ENCODE measurements at places on chromosomes 6 and 20.

DNA sequence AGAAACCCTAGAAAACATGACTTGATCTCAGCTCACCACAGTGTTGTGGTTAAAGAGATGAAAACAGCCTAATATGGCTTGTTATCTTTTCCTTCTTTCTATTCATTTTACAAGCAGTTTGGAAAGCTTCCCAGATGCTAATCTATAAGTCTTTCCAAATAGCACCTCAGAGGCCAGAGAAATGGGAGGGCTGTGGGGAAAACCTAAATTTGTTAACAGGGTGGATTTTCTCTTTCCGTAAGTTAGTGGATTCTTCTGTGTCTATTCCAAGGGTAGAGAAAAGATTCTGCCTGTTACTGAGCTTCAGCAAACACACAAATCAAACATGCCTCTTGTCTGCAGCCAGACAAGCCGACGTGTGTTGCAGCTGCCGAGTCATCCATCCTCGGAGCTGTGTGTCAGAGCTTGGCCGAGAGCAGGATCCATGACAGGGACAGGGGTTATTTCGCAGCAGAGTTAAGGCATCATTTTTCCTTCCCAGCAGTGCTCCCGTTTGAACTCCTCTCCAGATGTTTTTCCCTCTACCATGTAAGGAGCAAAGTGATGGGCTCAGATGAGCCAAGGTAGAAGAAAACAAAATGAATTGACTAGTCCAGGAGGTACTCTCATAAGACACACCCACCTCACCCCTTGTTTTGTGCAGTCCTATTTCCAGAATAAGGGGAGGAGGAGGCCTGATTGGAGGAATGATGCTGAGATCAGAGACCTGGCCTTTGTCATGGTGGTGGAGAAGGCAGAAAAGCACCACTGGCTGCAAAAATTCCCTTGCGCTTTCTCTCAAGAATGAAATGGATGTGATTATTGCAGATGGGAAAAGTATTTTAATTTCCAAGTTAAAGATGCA, 560.0 kb downstream of the C6orf118 start:
- peak; percentile 74 for DNase-seq

DNA sequence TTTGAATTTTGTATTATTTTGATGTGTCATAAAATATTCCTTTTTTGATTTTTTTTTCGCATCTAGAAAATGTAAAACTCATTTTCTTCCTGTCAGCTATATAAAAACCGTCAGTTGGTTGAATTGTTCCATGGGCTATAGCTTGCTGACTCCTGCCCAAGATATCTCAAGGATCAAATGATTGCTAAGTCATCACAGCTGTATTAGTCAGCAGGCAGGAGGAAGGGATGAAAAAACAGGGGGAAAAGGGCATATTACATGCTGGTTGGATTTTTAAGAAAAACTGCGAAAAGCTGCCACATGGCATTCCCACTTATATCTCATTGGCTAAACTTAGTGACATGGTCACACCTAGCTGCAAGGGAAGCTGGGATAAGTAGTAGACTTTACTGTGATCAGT, 569.9 kb downstream of the BCKDHB start:
- DNase-seq = peak; percentile 1

GRCh38 chr20:17223553-17223952, 3.3 kb upstream of the PCSK2 start:
- no peak for DNase-seq

- no peak for DNase-seq
Observed at GRCh38 chr6:148451690-148452089, 109.1 kb downstream of the SASH1 start.

DNA sequence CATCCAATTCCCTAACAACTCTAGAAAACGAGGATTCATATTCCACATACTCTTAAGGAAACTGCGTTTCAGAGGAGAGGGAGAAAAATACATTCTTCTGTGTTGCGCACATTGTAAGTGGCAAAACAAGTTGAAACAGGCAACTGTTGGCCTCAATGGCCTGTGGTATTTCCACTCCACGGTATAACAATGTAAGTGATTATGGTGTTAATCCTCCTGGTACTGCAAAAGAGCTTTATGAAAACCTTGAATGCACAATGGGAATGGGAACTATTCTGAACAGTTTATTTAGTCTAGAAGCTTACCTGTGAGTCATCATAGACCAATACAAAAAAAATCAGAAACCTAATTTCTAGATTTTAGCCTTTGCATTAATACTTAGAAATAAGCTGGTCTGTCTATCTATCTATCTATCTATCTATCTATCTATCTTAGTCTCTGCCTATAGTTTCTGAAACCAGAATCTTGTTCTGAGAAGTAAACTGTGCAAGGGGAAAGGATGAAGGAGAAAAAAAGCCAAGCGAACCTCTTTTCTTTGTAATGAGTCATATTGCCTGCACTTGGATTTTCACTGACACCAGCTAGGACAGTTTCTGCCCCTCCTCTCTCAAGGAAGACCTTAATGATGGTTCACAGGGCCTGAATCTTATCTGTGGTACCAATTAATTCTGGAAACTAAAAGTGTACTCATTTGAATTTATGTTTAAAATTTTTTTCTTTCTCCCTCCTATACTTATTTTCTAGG, 101.5 kb downstream of the RNF144B start:
- DNase-seq = peak; percentile 74

- no peak for DNase-seq
Observed at GRCh38 chr6:15490242-15491100, 172.4 kb downstream of the DTNBP1 start.

GRCh38 chr20:57282670-57283361, 16.4 kb upstream of the BMP7 start:
- no peak for DNase-seq

DNA sequence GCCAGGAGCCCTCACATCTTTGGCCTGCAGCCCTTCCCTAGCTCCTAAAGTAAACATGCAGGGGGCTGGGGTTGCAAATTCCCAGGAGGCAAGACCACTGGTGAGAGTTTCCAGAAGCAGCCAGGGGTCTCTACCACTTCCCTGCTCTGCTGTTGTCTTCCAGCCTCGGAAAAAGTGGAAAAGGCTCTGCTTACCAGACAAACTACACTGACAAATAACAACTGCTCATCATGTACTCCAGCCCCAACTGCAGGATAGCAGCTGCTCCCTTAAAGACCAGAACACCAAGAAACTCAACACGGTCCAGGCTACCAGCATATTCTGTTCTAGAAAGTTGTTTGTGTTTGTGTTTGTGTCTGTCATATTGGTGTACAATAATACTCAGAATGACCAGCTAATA, 187.5 kb upstream of the MARCKS start:
- no peak for DNase-seq

- DNase-seq = peak; percentile 87
Observed at GRCh38 chr6:91042656-91043055, 455.8 kb upstream of the MAP3K7 start.

- no peak for DNase-seq
Observed at GRCh38 chr6:158357570-158358216, 45.4 kb downstream of the TULP4 start.

- no peak for DNase-seq
Observed at GRCh38 chr6:139895205-139895793, 520.9 kb upstream of the CITED2 start.

GRCh38 chr6:131685266-131685780, 15.9 kb downstream of the OR2A4 start:
- DNase-seq = no peak

GRCh38 chr20:24766826-24767622, 182.0 kb upstream of the CST7 start:
- peak; percentile 65 for DNase-seq

GRCh38 chr6:165889636-165890403, 226.8 kb upstream of the PDE10A start:
- peak; percentile 49 for DNase-seq

DNA sequence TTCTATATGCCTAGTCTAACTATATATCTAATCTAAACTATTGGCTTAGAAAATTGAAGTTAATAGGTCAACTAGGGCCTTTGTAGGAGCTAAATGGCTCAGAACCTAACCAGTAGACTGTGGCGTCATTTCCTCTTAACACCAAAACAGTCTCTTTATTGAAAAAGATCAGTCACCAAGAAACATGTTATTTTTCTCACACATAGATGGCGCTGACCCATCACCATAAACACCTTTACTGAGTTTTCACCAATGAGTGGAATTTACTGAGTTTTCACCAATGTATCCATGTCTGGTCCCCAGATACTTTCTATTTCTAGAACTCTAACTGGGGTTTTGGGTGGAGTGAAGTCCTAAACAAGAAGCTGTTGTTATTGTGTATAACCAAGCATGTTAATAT, 636.0 kb downstream of the BCKDHB start:
- DNase-seq = peak; percentile 23

DNA sequence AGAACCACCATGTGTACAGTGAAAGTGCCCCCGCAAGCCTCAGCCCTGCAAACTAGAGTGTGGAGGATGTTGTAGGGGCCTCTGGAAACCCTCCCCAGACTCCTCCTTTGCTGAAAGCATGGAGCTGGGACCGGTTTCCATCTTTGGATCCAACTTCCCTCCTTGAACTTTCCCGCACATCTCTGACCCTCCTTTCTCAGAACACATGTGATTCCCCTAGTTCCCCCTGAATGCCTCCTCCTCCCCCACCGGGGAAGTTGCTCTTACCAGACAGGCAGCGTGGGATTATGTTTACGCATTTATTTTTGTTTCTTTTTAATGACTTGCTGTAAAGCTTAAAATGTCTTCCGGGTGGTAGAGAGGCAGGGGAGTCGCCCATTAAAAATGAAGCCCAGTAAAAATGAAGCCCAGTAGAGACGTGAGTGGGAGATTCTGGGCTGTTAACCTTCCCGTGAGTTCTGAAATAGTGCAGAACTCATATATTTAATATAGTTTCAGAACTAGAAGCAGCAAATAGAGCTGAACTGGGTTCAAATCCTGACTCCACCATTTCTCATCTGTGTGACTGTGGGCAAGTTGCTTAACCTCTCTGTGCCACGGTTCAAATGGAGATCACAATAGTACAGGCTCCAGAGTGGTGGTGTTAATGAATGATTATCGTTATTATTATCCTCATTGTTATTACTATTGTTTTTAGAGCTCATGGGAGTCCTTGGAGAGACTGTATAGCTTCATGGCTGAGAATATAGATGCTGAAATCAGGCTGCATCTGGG, 8.0 kb upstream of the PTPN1 start:
- DNase-seq = no peak

DNA sequence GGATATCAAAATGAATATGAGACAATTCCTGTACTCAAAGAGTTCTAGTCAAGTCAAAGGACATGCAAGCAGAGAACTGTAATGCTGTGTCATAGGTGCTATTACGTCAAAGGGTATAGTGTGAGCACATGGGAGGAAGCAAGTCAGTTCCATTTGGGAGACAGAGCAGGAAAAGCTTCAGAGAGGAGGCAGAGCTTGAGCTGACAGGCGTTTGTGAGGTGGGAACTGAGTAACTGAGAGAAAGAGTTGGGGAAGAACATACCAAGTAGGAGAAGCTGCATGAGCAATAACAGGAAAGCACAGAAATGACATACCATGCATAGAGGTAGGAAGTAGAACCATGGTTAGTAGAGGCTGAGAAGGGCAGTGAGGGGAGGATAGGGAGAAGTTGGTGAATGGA, 15.2 kb upstream of the SSR1 start:
- no peak for DNase-seq

DNA sequence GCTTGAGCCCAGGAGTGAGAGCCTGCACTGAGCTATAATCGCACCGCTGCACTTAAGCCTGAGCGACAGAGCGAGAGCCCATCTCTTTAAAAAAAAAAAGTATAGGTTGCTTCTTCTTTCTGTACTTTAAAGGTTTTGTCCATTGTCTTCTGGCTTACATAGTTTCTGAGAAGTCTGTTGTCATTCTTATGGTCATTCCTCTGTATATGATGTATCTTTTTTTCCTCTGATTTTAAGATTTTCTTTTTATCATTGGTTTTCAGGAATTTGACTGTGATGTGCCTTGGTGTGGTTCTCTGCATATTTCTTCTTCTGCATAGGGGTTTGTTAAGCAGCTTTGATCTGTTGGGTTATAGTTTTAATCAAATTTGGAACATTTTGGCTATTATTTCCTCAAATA, 29.1 kb downstream of the QRSL1 start:
- no peak for DNase-seq

DNA sequence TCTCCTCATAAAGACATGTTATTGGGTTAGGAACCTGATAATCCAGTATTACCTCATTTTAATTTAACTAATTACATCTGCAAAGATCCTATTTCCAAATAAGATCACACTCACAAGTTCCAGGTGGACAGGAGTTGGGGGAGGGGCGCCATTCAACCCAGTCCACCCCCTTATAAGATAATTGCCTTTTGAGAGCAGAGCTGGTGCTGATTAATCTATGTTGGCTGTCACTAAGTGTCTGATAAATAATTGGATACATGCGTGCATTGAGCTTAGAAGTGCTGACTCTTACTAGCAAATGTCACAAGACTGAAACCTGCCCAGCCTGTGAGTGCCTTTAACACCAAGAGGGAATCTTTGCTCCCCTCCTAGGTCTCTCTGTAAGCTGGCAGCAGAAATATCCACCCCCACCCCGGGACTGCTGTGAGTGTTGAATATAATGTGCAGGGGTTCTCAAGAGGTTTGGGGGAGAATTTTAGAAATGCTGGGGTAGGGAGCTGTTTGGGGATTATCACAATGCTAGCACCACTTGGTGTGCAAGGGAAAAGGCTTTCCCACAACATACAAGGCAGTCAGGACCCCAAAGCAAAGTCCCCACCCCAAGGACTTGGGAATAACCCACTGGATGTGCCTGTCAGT, 87.5 kb downstream of the ANKRD60 start:
- DNase-seq = no peak

GRCh38 chr20:38728911-38729642, 4.8 kb downstream of the SLC32A1 start:
- no peak for DNase-seq

GRCh38 chr6:81894306-81894705, 141.8 kb upstream of the TENT5A start:
- DNase-seq = no peak

DNA sequence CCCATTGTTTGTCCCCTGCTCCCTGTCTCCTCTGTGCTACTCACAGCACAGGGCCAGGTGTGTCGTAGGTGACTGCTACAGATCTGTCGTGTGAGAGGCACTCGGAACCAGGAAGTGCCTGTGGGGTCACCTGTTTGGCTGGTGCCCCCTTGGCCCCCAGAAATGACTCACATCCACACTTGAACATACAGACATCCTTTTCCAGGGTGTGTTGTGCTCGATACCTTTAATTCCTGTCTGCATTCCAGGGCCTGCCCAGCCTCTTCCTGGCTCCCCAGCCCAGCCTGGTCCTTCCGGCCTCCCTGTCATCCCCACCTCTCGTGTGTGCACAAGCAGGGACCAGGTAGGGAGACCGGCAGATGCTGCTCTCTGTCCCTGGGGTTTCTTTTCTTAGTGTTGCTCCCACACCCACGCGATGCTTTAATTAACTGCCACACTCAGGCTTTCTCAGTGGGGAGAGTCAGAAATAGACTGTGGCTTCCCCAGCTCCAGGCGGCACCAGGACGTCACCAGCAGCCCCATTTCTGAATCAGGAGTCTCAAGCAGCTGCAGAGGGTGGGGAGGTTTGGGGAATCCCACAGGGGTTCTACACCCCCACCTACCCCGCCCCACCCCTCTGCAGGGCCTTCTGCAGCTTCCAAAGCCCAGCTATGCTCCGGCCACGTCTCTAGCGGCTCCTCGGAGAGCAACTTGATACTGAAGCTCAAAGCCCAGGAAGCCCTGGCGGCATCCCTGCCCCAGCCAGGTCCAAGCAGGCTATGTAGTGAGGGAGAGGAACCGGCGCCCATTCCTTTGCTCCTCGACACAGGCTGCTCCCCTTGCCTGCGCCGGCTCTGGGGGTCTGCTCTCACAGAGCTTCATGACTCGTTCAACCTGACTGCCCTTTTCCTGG, 102.2 kb downstream of the SYCP2 start:
- peak; percentile 86 for DNase-seq

GRCh38 chr6:42715871-42716270, 6.5 kb downstream of the PRPH2 start:
- DNase-seq = no peak
